ENCODE measurements at places on chromosomes 11 and 22.
A peak's percentile ranks its signal among the peaks of the same experiment; 100 is the strongest.

DNA sequence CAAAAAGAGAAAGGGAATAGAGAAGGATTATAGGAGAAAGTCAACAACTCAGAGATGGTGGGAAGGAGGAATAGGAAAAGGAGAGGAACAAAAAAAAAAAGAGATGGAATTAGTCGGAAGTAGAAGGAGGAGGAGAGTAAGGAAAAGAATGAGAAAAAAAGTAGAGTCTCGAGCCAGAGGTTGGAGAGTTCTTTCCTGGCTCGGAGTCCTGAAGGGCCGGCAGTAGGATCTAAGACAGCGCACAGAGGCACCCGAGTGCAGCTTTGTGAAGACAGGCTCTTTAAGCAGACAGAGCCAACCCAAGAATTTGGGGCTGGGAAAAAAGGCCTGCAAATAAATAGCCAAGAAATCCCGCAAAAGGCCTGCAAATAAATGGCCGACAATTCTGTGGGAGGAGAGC, 170.4 kb upstream of the CCDC90B start:
- no peak for DNase-seq

GRCh38 chr11:85902353-85902752, 47.2 kb downstream of the CCDC83 start:
- no peak for DNase-seq

- DNase-seq, result no peak
Measured at GRCh38 chr22:19098157-19098556, 24.1 kb downstream of the DGCR2 start.

DNA sequence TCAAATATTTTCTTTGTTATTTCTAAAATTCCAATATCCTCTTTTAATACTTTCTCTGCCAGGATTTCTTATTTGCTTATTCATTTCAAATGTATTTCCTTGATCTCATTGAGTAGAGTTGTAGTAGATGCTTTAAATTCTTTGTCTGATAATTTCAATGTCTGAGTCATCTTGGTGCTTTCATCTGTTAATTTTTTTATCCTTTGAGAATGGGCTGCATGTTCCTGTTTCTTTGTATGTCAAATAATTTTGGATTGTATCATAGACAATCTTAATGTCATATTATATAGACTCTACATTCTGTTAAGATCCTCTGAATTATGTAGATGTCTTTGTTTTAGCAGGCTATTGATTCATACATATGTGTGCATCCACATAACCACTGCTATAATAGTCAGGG, 57.5 kb downstream of the MYEOV start:
- no peak for DNase-seq

GRCh38 chr22:36194971-36195370, 6.6 kb downstream of the APOL4 start:
- DNase-seq, result peak; percentile 76

- DNase-seq, result peak; percentile 68
Measured at GRCh38 chr11:20110908-20111669, 49.2 kb downstream of the DBX1 start.

- no peak for DNase-seq
Measured at GRCh38 chr22:48055185-48055584, 1292.7 kb downstream of the TBC1D22A start.

DNA sequence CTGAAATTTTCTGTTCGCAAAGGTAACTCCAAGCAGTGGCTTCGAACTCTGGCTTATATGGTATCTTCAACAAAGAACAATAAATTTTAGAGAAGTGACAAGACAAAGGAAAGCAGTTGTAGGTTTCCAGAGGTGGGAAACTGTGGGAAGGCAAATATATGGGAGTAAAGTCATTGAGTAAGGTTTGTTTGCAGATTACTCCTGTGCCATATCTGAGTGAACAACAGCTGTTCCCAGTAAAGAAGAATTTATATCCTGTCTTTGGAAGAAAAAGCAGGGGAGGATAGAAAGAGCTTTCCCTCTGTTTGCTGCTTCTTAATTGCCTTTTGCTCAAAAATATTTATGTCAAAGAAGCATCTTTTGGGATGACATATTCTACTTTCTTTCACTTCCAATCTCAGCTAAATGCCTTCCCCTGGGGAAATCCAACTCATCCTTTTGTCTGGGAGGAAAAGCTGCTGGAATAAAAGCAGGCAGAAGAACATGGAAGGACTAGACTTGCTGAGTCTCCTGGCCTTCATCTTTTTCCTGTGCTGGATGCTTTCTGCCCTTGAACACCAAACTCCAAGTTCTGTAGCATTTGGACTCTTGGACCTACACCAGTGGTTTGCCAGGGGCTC, 10.4 kb upstream of the RCN1 start:
- no peak for DNase-seq

- DNase-seq, result no peak
Measured at GRCh38 chr11:110000031-110000502, 93.1 kb upstream of the ZC3H12C start.

DNA sequence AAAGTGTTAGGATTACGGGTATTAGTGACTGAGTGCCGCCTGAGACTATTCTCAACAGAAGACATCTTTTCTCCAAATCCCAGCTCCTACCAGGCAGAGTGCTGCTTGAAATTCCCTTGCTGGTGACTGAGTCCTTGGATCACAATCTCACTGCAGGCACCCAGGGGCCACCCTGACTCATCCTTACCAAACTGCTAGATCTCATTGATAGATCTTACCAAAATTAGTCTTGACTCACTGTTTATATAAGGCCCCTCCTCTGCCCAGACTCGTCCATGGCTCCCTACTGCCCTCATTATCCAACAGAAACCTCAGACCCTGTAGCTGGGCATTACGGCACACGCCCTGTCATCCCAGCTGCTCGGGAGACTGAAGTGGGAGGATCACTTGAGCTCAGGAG, 14.7 kb downstream of the TBC1D10A start:
- DNase-seq, result no peak

- DNase-seq, result no peak
Measured at GRCh38 chr11:120520091-120520822, 8.7 kb downstream of the GRIK4 start.

DNA sequence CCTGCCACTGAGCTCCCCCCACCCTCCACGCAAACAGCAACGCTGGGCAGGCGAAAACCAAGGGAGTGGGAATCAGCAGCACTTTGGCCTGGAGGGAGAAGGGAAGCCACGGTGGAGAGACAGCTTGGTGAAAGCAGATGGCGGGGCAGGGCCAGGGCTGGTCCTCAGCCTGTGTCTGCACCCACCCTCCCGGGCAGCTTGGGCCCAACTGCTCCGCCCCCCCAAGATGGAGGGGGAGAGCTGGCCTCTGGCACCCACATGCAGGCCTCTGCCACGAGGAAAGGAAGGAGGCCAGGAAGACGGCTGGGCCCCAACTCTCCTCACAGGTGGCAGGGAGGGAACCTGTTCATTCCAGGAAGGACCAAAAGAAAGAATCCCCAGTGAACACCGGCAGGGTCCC, 17.8 kb downstream of the MAFF start:
- no peak for DNase-seq

DNA sequence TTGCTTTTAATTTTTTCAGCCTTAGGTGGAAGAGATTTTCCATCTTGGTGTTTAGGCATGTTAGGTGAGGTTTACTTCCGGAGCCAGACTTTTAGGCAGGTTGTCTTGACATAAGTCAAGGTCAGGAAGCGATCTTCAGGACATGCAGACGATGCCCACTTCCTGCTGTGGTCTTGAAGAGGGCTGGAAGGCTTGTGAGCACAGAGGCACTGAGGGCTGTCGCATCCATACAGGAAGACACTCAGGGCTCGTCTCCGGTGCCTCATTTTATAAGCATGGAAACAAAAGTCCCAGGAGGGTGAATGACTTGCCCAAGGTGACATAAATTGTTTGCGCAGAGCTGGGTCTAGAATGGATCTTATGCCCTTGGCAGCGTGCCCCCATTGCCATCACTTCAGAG, 30.8 kb downstream of the MARK2 start:
- no peak for DNase-seq

- peak; percentile 91 for DNase-seq
Measured at GRCh38 chr11:12331239-12331874, 46.0 kb upstream of the PARVA start.

GRCh38 chr11:705646-706438, at the start of gene EPS8L2:
Gene EPS8L2, plus strand, starts transcription at chr11:706231. Its CDS starts 3,177 bp downstream, at chr11:709408.
- no peak for DNase-seq

DNA sequence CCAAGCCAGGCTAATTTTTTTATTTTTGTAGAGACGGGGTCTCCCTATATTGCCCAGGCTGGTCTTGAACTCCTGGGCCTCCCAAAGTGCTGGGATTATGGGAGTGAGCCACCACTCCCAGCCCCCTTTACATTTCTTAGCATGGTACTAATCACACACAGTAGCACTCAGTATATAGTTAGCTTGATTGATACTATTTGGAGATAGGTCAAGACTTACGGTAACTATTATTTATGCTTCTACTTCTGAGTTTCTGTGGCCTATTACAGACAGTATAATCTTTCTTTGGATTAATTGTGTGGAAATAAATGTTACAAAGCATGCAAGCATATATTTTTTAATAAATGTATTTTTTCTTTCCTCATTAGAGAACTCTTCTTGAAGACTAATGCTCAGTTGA, 192.2 kb downstream of the UVRAG start:
- no peak for DNase-seq

DNA sequence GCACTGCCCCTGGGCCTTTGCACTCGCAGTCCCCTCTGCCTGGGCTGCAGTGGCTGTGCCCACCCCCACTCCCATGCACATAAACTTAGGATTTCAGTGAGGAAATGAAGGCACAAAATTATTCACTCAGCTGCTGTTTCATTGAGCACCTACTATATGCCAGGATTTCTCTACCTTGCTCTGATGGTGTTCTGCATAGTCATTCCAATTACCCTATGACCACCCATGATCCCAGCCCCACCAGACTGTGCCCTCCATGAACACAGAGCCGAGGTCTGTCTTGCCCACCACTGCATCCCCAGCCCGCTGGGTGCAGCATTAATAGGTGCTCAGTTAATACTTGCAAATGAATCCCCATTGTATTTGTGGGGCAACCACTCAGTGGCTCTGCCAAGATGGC, 10.9 kb downstream of the CYTH4 start:
- no peak for DNase-seq

DNA sequence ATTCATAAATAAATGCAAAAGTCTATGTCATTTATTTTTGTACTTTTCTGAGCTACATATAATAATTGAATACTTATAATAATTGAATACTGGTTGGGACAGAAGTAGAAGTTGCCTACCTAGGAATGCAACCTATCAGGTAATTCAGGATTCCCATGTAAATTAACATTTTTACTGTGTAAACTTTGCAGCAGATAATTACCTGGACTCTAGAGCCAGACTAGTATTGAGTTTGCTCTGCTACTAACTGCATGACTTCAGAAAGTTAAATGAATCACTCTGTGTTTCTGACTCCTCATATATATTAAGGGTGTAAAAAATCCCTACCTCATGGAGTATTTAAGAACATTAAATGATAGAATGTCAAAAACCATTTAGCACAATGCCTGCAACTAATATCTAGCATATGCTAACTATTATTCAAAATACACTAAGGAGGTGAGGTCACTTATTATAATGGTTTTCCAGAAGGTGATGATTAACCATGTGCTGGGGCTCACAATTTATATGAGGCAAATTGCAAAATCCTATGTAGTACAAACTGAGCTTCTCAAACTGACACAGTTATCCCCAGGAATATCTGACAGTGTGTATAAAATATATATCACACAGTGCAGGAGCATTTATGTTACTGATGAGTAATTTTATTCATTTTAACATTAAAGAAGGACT, 138.1 kb upstream of the ANO3 start:
- no peak for DNase-seq

- DNase-seq, result no peak
Measured at GRCh38 chr11:119615003-119615881, 113.8 kb downstream of the NECTIN1 start.

DNA sequence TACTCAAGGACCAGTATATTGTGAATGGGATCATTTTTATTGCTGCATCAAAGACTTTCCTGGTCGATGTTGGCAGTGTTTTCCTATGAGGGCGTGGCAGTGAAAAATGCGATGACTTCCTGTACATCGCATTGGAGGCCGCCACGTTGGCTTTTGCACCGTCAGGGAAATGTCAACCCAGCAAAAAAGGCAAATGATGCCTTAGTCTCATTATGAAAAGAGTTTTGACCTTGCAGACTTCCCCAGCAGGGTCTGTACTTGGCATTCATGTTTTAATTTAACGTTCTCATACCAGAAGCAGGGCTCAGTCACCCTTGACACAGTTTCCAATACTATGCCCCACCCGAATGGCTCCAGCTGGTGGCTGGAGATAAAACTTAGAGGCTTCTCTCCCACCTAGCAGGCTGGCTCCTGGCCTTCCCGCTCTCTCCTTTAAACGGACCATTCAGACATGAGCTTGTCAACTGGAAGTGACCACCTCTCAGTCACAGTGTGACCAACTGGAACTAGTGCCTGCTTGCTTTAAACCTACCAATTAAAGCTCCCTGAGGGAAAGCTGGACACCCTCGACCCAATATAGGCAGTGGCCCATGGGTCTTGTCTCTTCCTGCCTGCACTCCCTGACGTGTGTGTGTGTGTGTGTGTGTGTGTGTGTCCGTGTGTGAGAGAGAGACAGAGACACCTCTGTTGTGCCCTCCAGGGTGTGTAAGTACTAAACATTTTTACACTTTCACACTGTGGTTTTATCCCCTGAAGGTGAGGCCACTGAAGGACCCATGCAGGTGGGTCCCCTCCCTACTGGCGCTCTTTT, 8.7 kb upstream of the GDPD5 start:
- DNase-seq, result no peak

- peak; percentile 43 for DNase-seq
Measured at GRCh38 chr11:84437071-84437980, 1151.2 kb upstream of the CCDC90B start.

DNA sequence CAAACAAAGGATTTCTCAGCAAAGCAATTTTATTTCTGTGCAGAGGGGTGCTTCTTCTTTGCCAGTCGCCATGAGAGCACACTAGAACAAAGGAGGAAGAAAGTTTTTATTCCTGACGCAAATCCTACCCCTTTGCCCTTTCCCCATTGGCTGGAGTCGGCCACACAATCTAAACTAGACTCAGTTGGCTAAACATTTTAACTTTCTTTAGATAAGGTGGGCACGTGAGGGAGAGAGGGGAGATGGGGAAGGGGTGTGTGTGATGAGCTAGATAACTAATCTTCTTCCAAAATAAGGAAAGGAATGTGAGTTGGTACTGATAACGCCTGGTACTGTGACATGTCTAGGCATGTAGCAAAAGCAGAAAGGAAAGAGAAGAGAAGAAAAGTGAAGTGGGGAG, 626 bp downstream of the TRIM22 start:
- peak; percentile 25 for DNase-seq

DNA sequence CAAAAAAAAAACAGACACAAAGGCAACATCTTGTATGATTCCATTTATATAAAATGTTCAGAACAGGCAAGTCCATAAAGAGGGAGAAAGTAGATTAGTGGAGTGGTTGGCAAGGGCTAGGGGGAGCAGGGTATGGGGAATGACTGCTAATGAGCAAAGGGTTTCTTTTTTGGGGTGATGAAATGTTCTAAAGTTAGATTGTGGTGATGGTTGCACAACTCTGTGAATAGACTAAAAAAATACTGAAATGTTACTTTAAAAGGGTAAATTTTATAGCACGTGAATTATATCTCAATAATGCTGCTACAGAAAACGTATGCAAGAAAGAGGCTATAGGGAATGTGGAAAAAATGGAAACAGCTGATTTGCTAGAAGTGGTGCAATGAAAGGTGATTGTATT, 155.1 kb downstream of the TENM4 start:
- no peak for DNase-seq

GRCh38 chr22:49973018-49973961, 12.7 kb downstream of the PIM3 start:
- DNase-seq, result no peak
